ENCODE measurements at places on chromosomes 6 and 20.

DNA sequence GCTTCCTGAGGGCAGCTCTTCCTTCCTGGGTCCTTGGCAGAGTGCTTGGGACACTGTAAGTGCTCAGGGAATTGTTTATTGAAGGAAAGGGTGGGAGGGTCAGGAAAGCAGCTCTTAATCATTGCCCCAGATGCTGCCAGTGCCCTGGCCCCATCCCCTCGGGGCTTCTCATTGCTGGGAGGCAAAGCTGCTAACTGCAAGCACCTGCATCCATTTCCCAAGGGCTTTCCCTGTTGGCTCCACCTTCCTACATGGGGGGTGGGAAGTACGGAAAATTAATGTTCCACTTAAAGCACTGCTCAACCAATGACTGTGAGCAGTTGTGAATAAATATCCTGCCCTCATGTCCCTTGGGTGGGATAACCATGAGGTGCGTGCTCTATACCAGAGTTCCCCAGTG lies 56.4 kb downstream of the NDUFAF5 start:
- no peak for DNase-seq

GRCh38 chr20:34573541-34574300 lies 15.2 kb downstream of the MAP1LC3A start:
- no peak for DNase-seq

- DNase-seq = no peak
Measured at GRCh38 chr6:118344014-118344670, 204.0 kb upstream of the PLN start.

- no peak for DNase-seq
Measured at GRCh38 chr6:145711372-145711771, 23.9 kb downstream of the EPM2A start.

DNA sequence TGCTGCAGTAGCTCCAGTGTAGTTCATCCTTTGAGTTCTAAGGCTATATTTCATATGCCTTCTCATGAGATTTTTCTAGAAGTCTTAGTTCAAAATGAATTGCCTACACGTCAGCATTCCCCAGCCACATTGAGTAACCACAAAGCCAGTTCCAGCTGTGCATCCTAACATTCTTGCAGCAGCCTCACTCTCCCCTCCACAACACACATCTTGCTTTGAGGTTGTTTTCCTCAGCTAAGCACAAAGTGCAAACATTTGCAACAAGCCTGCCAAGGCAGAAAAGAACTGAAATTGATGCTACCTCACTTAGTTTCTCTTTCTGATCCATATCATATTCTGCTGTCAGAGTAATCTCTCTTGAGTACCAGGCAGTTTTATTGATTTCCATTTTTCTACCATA lies 160.7 kb upstream of the KCNQ5 start:
- no peak for DNase-seq

DNA sequence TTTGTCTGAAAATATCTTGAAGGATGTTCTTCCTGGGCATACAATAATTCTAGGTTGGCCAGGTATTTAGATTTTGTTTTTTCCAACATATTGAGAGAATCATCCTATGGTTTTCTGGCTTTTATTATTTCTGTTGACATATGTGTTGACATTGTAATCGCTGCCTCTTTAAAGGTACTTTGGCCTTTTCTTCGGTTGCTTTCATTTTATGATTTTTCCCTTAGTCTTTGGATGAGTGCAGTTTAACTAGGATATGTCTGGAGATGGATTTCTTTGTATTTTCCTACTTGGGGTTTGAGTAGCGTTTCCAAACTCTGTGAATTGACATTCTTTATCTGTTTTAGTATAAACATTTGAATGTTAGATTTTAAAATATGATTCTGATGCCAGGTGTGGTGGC lies 11.5 kb downstream of the SERPINB1 start:
- no peak for DNase-seq
